ENCODE measurements at places on chromosomes 7 and 10.

DNA sequence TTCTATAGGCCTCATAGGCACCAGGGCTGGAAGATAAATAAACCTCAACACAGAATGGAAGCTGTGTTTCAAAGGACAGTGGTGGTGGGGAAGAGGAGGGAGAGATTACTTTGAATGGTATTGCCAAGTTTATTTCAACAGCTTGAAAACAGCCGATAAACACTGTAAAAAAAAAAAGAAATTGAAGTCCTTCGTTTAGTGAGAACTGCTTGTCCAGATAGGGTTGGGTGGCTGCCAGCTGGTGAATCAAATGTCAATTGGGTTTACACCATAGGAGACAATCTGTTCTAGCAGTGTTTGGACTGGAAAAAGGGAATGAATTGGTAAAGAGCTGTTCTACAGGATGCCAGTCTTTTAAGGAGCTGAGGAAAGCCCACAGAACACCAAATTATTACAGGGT, 254.8 kb downstream of the PHF14 start:
- H3K4me1 ChIP-seq, result no peaks in the 10 kb centered on the region
- no peak for DNase-seq
- no peaks in the 10 kb centered on the region for H3K36me3 ChIP-seq
- no peak overlapping the region for H3K27ac ChIP-seq
- H3K4me3 ChIP-seq, result no peak overlapping the region

DNA sequence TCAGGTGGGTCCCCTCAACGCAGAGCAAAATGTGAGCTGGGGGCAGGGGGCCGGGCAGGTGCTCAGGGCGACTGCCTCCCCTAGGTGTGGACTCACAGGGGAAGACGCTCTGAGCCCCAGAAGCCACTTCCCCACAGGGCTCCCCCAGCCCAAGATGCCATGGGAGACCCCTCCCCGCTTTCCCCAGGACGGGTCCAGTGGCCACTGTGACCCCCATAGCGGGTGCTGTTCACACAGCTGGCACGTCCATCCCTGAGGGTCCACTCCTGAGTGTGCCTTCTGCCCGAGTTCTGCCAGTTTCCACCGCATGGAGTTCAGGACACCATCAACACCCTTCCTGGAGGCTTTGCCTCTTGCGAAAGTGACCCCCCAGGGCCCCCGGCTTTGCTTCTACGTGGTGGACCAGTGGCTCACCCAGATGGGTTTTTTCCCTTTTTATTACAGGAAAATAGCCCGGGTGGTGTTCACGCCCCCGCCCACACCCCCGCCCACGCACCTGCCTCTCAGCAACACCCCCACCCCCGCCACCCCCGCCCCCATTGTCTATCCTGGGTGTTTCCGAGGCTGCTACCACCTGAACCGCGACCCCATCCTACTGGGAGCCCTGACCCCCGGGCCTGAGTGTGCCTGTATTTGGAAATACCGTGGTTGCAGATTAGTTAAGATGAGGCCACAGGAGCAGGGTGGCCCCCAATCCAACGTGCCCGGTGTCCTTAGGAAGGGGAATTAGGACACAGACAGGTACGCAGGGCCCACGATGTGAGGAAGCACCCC, 32.0 kb downstream of the ADAP1 start:
- no peak for DNase-seq
- H3K27me3 ChIP-seq, result peaks cover 10% of the 10 kb centered on the region
- H3K27ac ChIP-seq, result no peak overlapping the region
- H3K36me3 ChIP-seq, result no peaks in the 10 kb centered on the region

DNA sequence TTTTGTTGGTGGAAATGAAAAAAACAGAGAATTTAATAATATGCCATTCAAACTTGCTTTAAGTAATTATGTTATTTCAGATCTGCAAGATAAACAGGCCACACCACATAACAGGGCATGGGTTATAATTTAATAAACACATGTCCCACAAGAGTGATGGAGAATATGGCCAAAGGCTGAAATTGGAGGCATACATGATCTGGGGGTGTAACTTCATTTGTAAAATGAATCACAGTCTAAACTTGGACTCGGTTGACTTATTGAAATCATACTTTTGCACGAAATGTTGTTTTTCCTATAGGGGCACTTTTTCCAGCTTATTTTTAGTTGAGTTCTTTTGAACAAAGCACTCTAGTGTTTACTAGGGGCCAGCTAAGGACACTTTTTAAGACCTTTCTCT, 151.6 kb downstream of the TMEM26 start:
- no peaks in the 10 kb centered on the region for H3K4me1 ChIP-seq
- no peak for DNase-seq
- H3K27ac ChIP-seq, result no peak overlapping the region
- H3K4me3 ChIP-seq, result no peak overlapping the region
- H3K36me3 ChIP-seq, result no peaks in the 10 kb centered on the region

GRCh38 chr10:69988094-69988493, 64.6 kb upstream of the MACROH2A2 start:
- DNase-seq, result no peak
- H3K27me3 ChIP-seq, result no peaks in the 10 kb centered on the region
- no peak overlapping the region for H3K27ac ChIP-seq

DNA sequence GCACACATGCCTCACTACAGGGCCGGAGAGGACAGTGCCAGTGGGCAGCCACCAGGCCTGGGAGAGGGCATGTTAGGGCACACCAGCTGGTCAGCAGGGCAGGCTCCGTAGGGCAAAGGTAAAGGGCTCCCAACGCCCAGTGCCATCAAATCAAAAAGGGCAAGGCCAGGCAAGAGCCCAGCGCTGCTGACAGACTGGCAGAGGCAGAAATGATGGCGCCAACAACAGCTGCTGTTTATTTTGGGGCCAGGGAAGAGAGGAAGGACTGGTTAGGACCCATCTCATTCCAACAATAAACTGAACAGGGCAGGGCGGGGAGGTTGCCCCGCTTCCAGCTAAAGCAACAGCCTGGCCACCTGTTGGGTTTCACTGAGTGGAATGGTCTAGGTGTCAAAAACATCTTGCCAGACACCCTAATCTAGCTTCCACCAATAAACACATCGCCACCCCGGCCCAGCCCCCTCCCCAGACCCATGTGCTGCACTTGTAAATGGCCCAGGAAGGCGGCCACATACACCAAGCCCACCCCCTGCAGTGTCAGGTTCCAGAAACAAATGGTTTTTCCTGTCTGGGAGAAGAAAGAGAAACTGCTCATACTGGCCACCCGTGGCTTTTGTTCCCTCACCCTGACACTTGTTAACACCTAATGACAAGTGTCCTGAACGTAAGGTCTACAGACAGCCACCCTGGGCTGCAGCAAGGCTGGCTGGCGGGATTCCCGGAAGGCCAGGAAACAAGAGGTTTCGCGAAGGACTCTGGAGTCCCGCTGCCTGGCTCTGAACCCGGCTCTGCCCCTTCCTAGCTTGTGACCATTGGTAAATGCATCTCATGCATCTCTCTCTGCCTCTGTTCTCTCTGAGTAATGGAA, 15.3 kb downstream of the SH3PXD2A start:
- peak overlapping the region; percentile 45 for H3K4me3 ChIP-seq
- H3K27ac ChIP-seq, result peak overlapping the region; percentile 97
- no peaks in the 10 kb centered on the region for H3K27me3 ChIP-seq

DNA sequence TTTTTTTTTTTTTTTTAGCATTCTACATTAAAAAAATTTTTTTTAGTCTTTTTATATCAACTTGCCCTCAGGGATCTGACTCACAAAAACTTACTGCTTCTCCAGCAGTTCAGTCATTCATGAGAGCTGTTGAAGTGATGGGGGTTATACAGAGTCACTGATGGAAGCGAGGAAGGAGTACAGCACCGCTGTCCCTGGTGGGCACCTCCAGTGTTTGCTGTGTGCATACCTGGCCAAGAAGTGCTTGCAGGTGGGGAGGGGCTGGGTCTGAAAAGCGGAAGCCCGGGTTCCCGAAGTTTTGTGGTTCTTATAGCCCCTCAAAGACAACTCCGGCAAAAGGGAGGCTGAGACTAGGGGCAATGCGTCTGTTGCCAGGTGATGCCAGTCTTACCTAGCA, 46.2 kb downstream of the MINDY4 start:
- H3K27me3 ChIP-seq, result peaks cover 23% of the 10 kb centered on the region
- no peaks in the 10 kb centered on the region for H3K36me3 ChIP-seq
- H3K4me3 ChIP-seq, result no peak overlapping the region
- no peak overlapping the region for H3K27ac ChIP-seq
- DNase-seq, result no peak

GRCh38 chr10:100894589-100895294, 18.0 kb upstream of the SLF2 start:
- H3K4me1 ChIP-seq, result peaks cover 83% of the 10 kb centered on the region
- no peaks in the 10 kb centered on the region for H3K27me3 ChIP-seq
- H3K4me3 ChIP-seq, result no peak overlapping the region
- no peak for DNase-seq
- no peaks in the 10 kb centered on the region for H3K36me3 ChIP-seq

- H3K4me1 ChIP-seq, result no peaks in the 10 kb centered on the region
- DNase-seq, result no peak
- no peak overlapping the region for H3K4me3 ChIP-seq
- no peak overlapping the region for H3K27ac ChIP-seq
Measured at GRCh38 chr7:79968077-79968648, 166.5 kb upstream of the GNAI1 start.

- H3K4me1 ChIP-seq, result no peaks in the 10 kb centered on the region
- DNase-seq, result no peak
- H3K27me3 ChIP-seq, result no peaks in the 10 kb centered on the region
- H3K27ac ChIP-seq, result no peak overlapping the region
Measured at GRCh38 chr10:1255118-1255517, 198.9 kb downstream of the WDR37 start.

GRCh38 chr7:2034291-2035201, 198.2 kb downstream of the MAD1L1 start:
- H3K27me3 ChIP-seq, result no peaks in the 10 kb centered on the region
- H3K27ac ChIP-seq, result no peak overlapping the region
- DNase-seq, result no peak
- peaks cover 7% of the 10 kb centered on the region for H3K4me1 ChIP-seq

DNA sequence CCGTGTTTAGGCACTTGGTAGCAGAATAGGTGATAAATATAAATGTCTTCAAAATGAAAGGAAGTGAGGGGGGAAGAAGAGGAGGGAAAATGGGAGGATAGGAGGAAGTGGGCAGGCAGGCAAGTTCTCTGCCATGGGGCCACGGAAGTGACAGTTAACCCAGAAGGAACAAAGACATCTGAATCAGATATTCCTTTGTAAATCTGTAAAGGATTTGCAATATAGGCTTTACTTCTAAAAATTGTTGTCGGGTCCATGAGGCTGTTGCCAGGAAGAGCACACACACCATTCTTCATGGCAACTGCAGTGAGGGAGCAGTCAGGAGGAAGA, 23.7 kb upstream of the RASSF4 start:
- H3K36me3 ChIP-seq, result no peaks in the 10 kb centered on the region
- H3K27me3 ChIP-seq, result no peaks in the 10 kb centered on the region
- peaks cover 11% of the 10 kb centered on the region for H3K4me1 ChIP-seq
- H3K4me3 ChIP-seq, result no peak overlapping the region
- DNase-seq, result no peak

DNA sequence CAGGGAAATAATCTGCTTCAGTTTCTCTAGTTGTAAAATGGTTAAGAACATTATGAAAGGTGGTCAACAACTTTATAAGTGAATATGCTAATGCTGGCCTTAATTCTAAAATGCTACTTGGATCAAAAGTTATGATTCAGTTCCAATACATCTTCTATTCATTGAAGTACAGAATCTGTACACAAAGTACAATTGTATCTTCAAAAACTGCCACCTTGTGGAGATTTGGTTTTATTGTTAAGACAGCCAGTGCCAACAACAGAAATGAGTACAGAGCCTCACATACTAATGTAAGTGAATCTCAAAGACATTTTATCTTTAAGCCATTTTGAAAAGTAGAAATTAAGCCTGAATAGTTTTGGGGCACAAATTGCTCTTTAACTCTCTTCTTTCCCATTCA, 194.0 kb downstream of the CFTR start:
- H3K27ac ChIP-seq, result no peak overlapping the region
- no peaks in the 10 kb centered on the region for H3K4me1 ChIP-seq
- no peak overlapping the region for H3K4me3 ChIP-seq
- peaks cover 6% of the 10 kb centered on the region for H3K27me3 ChIP-seq
- no peaks in the 10 kb centered on the region for H3K36me3 ChIP-seq

DNA sequence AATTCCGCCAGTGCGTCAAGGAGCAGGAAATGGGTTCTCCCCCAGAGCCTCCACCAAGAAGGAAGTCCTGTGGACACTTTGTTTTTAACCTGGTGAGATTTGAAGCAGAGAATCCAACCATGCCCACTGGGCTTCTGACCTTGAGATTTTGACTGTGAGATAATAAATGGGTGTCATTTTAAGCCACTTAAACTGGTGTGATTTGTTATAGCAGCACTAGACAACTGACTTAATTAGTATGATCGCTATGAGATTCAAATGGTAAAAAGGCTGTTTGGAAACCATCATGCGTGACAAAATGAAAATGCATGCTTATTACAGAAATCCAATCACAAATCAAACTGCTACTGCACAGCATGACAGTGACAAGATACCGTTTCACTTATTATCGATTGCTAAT, 98.0 kb downstream of the ADAM12 start:
- no peaks in the 10 kb centered on the region for H3K36me3 ChIP-seq
- no peak for DNase-seq
- H3K4me3 ChIP-seq, result no peak overlapping the region
- H3K4me1 ChIP-seq, result no peaks in the 10 kb centered on the region
- no peaks in the 10 kb centered on the region for H3K27me3 ChIP-seq
- no peak overlapping the region for H3K27ac ChIP-seq

GRCh38 chr10:87771871-87772500, 46.0 kb downstream of the ATAD1 start:
- no peak overlapping the region for H3K4me3 ChIP-seq
- H3K27ac ChIP-seq, result no peak overlapping the region
- DNase-seq, result peak; percentile 21
- H3K27me3 ChIP-seq, result no peaks in the 10 kb centered on the region

- H3K27ac ChIP-seq, result no peak overlapping the region
- H3K4me3 ChIP-seq, result no peak overlapping the region
- DNase-seq, result peak; percentile 38
- H3K27me3 ChIP-seq, result no peaks in the 10 kb centered on the region
- H3K36me3 ChIP-seq, result no peaks in the 10 kb centered on the region
- no peaks in the 10 kb centered on the region for H3K4me1 ChIP-seq
Measured at GRCh38 chr7:41641011-41641664, 61.8 kb downstream of the INHBA start.

DNA sequence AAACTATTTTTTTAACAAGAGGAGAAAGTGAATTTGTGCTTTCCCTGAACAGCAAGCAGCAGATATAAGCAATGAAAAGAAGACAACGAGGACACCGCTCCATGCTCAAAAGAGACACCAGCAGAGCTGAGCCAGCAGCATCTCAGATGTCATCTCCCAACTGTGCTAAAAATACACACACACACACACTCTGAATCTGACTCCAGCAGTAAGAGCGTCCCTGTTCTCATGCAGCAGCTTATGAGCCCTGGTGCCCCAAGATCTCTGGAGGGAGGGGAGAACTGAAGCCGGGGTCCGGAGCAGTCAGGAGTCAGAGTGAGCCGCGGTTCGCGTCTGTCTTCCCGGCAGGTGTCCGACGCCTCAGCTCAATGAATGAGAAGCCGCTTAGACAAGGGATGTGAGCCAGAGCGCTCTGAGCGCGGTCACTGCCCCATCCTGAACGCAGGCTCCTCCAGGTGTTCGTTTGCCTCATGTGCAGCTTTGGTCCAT, 49.2 kb downstream of the SVIL start:
- no peak overlapping the region for H3K4me3 ChIP-seq
- H3K36me3 ChIP-seq, result no peaks in the 10 kb centered on the region
- peaks cover 15% of the 10 kb centered on the region for H3K4me1 ChIP-seq

- 0 out of 2 replicates have a peak overlapping the region, but pooled peaks have one; percentile 14 for H3K27ac ChIP-seq
- H3K36me3 ChIP-seq, result no peaks in the 10 kb centered on the region
- H3K4me1 ChIP-seq, result peaks cover 36% of the 10 kb centered on the region
- DNase-seq, result peak; percentile 43
Measured at GRCh38 chr10:78765726-78766335, 302.9 kb upstream of the ZMIZ1 start.

GRCh38 chr10:98328640-98329039, 60.6 kb upstream of the LOXL4 start:
- DNase-seq, result no peak
- 0 out of 2 replicates have a peak, but pooled peaks cover 9% of the 10 kb centered on the region for H3K27me3 ChIP-seq
- no peak overlapping the region for H3K27ac ChIP-seq
- no peaks in the 10 kb centered on the region for H3K4me1 ChIP-seq
- H3K36me3 ChIP-seq, result no peaks in the 10 kb centered on the region

Data from SJCRH30 (cell line).